ENCODE measurements at places on chromosomes 2 and 18. TPM values are rescaled to one million over a fixed set of nuclear protein-coding genes. Genes with fewer than 3 reads are reported as not detected.
A peak's percentile ranks its signal among the peaks of the same experiment; 100 is the strongest.

The CASP10 gene
- total RNA-seq = 7.9 TPM

The FABP1 gene
- not detected for total RNA-seq

The DCDC2C gene
- not detected for total RNA-seq

DNA sequence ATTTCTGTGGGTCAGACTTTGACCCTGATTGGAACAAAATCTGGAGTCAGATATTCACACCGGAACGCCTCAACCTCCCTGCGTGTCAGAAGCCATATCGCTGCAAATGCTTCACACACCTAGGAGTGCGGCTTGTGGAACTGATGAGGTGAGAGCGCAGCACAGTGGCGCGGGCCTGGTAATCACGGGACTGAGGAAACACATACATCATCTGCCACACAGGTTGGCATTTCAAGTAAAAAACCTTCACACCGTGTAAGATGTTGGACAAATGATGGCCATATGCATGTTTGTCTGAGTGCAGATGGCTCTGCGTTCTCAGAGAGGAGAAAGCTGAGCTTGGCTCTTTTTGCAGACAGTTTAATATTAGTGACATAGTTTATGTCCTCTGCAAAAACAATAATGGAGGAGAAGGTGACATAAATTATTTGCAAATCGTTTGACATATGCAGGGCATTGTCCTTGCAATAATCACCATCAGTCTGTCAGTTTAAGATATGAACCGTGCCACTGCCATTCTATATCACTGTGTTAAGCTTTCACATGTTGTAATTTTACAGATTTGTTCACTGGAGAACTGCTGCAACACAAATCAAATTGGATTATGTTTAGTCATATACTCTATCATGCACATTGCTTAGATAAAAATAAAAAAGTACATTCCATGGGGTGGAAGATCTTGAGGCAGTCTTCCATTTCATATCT, 101.4 kb downstream of the MTX2 start:
- DNase-seq = no peak

DNA sequence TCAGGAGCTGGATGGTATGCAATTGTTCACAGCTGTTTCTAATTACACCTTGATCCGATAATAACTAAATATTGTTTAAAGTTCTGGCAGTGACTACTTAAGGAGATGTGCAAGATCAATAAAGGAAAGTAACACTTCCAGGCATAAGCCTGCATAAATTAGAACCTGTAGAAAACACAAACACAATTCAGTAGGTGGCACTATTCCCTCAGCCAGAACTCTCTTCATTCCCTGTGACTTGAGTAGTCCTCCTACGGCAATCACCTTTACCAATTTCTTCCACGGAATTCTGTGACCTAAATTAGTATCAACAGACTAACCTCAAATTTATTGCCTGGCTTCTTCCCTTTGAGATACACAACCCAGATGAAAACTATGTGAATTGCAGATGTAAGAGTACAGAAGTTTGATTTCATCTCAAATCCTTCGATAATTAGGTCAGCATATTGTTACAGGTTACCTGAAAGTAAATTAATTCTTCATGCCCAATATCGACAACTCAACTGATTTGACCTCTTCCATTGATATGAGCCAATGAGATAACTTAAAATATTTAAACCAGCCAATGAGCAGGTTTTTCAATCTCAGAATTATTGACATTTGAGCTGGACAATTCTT, 137.8 kb downstream of the PID1 start:
- DNase-seq = peak; percentile 63

DNA sequence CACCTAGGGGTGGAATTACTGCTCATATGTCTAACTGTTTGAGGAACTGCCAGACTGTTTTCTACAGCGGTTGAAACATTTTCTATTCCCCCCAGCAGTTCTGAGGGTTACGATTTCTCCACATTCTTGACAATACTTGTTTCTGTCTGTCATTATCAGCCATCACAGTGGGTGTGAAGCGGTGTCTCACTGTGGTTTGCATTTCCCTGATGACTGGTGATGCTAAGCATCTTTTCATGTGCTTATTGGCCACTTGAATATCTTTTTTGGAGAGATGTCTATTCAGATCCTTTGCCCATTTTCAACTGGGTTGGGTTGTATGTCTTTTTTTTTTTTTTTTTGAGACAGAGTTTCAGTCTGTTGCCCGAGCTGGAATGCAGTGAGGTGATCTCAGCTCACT, 63.0 kb downstream of the ADNP2 start:
- DNase-seq = no peak

- DNase-seq = no peak
Measured at GRCh38 chr2:129620411-129620810, 359.1 kb upstream of the RAB6C start.

GRCh38 chr18:30889519-30890301, 152.8 kb downstream of the DSC3 start:
- DNase-seq = no peak

DNA sequence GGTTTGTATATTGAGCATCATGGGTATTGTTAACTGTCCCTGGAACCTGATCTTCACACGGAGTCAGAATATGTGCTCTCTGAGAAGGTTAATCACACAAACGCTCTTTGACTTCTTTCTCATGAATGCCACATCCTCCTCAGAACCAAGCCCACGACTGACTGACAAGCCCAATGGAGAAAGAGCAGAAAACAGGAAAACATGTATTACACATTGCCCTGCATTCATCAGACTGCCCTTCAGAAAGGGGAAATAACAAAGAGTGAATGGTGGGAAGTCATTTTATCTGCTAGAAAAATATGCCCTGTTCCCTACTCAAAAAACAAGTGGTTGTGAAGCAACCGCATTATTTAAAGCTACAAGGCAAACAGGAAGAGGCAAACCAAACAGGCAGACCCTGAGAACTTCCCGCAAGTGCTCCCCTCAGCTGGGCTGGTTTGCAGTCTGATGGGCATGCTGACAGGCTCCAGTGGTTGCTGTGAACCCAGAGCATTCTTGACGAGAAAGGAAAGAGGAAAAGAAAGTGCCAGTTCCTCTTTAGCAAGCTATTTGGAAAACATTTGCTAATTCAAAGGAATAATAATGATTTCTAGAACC, 172.9 kb upstream of the SETBP1 start:
- DNase-seq = no peak
